ENCODE measurements at places on chromosomes 5 and 9.

- DNase-seq, result no peak
Measured at GRCh38 chr9:133458643-133459312, 1.0 kb upstream of the CACFD1 start.

GRCh38 chr9:72951520-72952380 is 1.1 kb downstream of the ALDH1A1 start:
- no peak for DNase-seq

DNA sequence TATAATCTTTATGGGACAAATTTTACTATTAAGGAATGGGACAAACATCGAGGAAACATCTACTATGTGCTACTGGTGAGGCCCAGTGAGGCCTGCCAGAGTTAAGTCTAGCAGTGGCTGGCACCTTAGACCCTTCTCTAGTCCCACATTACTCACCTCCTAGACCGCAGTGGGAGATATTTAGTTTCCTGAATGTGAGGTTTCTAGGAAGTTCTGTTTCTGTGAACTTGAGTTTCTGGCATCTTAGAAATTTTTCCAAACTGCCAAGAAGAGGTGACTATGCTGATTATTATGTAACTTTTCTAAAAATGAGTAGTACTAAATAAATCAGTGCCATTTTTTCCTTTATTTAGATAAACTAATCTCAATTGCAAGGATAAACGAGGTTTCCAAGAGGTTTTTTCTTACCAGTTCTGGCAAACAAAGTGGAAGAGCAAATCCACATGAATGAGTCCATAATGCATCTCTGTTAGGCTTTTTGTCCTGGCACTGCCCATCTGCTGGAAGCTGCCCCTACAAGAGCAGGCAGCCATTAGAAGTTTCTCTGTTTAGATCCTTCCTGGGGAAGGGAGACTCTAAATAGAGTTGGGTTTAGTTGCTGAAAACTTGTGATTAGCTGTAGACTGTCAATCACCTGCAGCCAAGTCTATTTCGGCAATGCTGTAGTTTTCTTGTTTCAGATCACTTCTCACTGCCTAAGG is 348.7 kb downstream of the MAN2A1 start:
- DNase-seq, result no peak

- DNase-seq, result no peak
Measured at GRCh38 chr5:171632616-171633015, 153.0 kb upstream of the SMIM23 start.

DNA sequence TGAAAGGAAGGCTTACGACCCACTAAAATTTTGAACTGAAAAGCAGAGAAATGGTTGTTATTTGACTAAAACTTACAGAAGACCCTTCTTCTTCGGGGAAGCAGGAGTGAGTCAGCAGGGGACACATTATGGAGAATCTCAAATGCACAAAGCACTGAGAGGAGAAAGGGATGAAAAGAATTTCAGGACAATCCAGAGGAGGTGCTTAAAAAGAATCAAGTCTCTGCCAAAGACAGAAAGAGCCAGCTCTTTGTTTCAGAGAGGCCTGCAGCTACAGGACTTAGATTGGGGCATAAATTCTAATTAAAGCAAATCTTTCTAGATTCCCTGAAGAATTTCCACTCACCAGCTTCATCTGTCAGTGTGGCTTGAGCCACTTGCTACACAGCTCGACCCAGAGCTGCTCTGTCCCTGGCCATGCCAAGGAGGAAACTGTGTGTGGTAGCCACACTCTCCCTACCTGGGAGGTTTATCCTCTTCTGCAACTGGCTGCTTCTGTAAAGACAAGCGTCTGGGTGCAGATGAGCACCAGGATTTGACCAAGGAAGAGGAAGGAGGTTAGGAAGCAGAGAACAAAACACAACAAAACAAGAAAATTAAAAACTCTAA is 89.9 kb downstream of the SEMA5A start:
- DNase-seq, result no peak

DNA sequence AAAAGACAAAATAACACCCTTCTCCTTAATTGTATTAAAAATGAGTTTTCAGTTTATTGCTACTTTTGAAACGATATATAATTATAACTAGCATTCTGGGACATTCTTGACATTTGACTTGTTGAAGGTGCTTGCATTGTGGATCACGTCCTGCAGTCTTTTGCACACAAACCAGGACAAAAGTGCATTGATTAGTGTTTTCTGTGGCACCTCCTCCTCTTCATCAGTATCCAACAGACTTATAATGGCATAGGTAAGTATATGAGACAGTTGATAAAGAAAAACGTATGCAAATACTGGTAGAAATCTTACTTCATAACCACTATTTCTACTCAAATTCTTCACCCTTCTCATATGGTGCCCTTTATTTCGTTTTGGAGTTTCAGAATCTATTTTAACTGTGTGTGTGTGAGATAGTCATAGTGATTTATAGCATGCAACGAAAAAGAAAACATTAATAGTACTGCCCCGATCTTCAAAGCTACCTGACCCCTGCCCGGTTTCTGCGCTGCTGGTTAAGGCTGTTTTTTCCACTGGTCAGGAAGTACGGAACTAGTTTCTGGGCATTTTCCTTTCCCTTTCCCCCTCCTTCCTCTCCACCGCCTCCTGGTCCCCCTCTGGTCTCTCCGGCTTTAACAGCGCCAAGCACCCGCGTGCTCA is 639 bp upstream of the RASA1 start:
- no peak for DNase-seq

- DNase-seq, result no peak
Measured at GRCh38 chr5:126044111-126044668, 379.0 kb upstream of the GRAMD2B start.

DNA sequence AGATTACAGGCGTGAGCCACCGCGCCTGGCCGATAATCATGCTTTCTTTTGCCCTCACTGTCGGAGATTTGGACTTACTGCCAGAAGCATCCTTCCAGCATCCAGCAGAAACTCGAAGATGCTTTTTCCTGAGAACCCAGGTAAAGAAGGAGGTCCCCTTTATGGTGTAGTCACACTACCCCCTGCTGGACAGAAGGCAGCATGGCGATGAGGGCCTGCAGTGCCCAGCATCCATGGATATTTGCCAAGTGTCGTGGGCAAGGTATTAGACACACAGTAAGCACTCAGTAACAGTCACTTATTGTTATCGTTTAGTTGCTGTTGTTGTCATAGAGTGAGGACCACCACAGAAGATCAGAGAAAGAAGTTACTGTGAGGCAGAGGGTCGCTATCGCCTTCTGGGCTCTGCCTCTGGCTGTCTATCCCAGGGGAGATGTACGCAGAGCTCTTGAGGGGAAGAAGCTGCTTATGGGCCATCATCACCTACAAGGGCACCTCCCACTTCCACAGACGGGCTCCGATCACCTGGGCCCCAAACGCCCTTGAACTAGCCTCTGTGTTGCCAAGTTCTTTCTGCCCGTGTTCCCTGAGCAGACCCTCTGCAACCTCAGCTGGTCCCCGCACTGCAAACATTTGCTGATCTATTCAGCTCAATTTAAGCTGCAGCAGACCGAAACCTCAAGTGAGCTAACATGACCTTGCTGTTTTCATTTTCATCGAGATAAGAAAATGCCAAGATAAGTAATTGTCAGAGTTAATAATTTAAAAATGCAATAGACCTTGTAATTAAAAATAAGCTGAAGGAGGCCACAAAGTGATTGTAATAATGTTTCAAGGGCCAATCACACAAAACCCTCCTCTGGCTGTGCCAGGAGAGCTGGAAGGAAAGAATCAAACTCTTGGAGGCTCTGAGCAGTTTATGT is 23.9 kb downstream of the C5orf15 start:
- DNase-seq, result peak; percentile 71

DNA sequence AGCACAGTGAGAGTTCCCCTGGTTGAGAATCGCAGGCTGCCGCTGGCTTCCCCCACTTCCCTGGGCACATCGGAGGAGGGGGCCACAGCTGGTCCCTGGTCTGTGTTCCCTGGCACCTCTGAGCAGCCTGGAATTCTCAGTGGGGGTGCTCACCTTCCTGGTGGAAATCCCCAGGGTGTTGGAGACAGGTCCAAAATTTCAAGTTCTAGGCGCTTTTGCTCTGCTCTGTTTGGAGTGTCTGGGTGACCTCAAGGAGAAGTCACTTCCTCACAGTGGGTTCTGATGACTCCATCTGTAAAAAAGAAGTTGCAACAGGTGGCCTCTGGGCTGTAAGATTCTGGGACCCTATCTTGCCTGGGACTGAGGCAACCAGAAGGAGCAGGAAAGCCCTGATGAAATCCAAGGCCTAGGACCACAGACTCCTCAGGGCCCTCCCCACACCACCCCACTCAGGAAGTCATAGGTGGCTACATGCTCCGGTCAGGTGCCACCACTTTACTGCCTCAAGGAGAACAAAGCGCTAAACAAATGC is at the start of gene TRAF1:
Gene TRAF1, minus strand, starts transcription at position 400 of the 532 bp plus-strand sequence. CDS start 721 bp downstream, outside the sequence.
- DNase-seq, result peak; percentile 77

- no peak for DNase-seq
Measured at GRCh38 chr5:158514319-158514985, 585.3 kb downstream of the EBF1 start.

- no peak for DNase-seq
Measured at GRCh38 chr9:20043035-20043434, 254.2 kb upstream of the SLC24A2 start.

- DNase-seq, result no peak
Measured at GRCh38 chr9:26326563-26326962, 566.0 kb downstream of the CAAP1 start.

DNA sequence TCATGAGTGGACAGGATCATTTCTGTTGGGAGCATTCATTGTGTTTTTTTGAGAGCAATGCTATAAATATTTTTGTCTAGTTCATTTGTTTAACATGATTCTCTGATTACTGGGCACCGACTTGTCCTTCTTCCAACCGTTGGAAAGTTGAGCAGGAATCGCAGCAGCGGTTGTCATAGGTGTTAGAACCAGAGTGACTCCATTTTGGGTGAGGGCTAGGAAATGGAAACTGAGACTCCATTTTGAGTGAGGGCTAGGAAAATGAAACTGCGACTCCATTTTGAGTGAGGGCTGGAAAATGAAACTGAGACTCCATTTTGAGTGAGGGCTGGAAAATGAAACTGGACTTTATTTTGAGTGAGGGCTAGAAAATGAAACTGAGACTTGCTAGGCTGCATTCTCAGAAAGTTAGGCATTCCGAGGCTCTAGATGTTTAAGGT is 100.6 kb downstream of the ICE1 start:
- no peak for DNase-seq

GRCh38 chr5:94968507-94969095 is 316.3 kb downstream of the MCTP1 start:
- no peak for DNase-seq

DNA sequence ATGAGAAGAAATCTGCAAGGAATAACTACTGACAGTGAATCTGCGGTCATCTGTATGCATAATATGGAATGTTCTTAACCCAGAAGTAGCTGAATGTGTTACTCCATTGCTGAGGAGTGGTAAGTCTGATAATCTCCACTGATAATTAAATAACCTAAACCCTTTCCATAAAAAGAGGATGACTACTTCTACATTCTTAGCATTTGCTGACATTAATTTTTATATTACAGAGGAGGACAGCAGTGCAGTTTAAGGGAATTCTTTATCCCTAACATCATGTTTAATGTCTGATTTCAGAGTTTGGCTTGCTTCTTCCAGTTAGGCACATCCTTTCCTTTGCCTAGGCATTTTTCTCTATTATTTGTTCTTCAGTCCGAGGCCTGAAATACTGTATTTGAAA is 52.2 kb downstream of the CDC42SE2 start:
- DNase-seq, result no peak

GRCh38 chr5:124519396-124519795 is 227.0 kb downstream of the ZNF608 start:
- no peak for DNase-seq

DNA sequence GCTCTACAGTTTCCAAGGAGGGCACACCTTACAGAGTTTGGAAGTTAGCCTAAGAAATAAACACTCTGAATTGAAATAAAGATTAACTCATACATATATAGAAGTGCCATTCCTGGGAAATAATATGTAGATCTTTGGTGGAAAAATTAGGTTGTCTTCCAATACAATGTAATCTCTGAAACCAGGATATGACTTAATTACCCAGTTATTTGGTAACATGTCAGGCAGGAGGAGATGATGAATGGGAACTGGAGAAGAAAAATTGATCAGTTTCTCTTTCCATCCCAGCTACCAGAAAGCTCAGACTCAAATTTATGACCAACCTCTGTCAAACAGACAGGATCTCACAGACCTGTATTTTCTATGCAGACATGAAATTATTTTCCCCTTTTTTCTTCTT is 215.2 kb upstream of the SNX2 start:
- DNase-seq, result no peak

- peak; percentile 43 for DNase-seq
Measured at GRCh38 chr5:139374909-139375308, 8.2 kb downstream of the SLC23A1 start.

- DNase-seq, result no peak
Measured at GRCh38 chr9:104027295-104027694, 66.8 kb upstream of the SMC2 start.

DNA sequence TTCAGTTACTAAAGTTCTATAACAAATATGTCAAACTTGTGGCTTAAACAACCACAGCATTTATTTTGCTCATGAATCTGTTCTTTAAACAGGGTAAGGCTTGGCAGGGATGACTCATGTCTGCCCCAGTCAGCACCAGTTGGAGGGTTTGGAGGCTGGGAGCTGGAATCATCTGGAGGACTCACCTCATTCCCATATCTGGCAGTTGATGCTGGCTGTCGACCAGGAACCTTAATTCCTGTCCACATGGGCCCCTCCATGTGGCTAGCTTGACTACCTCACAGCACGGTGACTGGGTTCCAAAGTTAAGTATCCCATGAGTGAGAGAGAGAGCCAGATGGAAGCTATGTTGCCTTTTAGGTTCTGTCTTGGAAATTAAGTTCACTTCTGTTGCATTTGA is 13.8 kb upstream of the CCL28 start:
- DNase-seq, result no peak

DNA sequence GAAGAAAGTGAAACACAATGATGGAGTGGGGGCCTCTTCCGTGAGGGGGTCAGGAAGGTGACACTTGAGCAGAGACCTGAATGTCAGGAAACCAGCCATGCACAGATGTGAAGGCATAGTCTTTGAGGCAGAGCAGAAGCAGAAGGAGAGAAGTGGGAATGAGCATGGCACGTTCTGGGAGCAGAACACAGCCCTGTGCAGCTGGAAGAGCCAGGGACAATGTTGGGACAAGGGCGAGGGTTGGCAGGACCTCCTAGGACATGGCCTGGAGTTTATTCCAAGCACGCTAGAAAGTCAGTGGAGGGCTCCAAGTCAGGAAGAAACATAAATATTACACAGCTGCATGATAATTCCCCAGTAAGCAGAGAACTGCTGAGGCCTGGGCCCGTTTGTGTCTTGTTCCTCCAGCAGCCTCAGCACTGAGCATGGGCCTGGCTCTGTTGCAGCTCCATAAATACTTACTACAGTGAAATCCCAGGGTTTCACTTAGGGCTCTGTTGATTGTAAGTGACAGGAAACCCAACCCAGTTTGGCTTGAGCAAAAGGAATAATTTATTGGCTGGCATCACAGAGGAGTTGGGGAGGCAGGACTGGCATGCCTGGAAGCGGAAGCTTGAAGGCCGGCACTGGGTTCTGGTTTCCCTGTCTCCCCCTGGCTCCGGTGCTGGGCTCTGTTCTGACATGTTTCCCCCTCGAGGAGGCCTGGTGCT is 66.2 kb downstream of the MVB12B start:
- DNase-seq, result no peak
